Activated naive CD8-positive, alpha-beta T cell treated with anti-CD3 and anti-CD28 coated beads for 36 hours (primary cell): ENCODE measurements at places on chromosomes 12 and 14.

DNA sequence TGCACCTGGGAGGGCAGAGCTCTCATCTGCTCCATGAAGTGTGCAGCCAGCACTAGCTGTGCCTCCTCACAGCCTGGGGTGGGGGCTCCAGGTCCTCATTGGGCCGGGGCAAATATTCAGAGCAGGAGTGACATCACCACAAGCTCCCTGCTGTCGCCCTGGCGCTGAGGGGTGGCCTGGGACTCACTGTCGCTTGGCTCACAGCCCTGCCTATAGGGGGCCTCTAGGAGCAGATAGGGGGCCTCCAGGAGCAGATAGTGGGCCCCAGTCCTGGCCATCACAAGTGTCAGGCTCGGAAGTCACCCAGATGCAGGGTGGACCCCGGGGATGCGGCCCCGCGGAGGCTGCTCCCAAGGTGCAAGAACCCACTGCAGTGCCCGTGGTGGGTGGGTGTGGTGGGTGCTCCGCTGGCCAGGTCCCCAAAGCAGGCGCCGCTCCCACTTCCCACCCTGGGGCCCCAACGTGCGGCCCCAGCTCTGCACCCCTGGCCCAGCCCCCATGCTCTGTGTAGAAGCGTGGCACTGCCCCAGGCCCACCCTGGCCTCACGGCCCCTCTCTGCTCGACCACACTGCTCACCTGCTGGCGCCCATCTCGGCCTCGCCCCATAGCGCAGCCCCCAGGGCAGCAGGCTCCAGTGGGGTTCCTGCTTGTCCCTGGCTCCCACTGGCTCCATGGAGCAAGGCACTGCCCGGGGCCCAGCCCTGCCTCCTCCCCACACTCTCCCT, 18.0 kb downstream of the SYNJ2BP start:
- no peak overlapping the region for H3K27ac ChIP-seq
- H3K36me3 ChIP-seq = peaks cover 10% of the 10 kb centered on the region
- no peaks in the 10 kb centered on the region for H3K27me3 ChIP-seq
- DNase-seq = no peak

DNA sequence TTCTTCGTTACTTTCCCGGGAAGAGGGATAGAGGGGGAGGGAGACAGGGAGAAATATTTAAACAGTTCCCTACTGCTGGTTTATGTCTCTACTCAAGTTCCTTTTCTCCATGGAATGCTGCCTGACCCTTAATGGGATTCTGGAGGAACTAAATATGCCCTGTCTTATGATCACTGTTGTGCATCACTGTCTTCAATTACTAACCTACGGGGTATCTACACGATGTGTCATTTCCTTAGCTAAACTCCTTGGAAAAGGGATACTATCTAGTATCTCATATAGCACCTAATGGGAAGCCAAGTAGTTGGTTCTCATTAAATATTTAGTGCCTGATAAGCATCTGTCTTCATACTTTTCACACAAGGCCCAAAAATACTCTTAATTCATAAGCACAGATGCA, 37.5 kb upstream of the FBLN5 start:
- H3K4me1 ChIP-seq = peaks cover 13% of the 10 kb centered on the region
- peaks cover 28% of the 10 kb centered on the region for H3K36me3 ChIP-seq
- no peaks in the 10 kb centered on the region for H3K27me3 ChIP-seq
- H3K27ac ChIP-seq = no peak overlapping the region

GRCh38 chr12:49619286-49619685, 4.1 kb upstream of the PRPF40B start:
- H3K36me3 ChIP-seq = no peaks in the 10 kb centered on the region
- no peak overlapping the region for H3K27ac ChIP-seq
- peaks cover 44% of the 10 kb centered on the region for H3K27me3 ChIP-seq

DNA sequence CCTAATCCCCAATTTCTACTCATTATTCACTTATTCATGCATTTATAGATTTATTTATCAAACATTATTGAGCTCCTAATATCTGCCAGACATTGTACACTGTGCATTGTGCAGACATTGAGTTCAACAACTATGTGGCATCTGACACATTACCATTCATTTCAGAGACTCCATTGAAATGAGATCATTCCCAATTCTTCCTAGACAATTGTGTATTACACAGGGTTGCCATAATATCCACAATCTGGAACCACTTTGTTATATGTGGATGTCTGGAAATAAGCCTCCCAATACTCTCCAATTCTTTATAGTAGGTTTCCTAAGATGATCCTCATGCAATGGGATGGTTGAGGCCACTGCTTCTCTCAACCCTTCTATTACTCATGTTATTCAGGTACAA, 165.0 kb downstream of the OTOGL start:
- H3K36me3 ChIP-seq = no peaks in the 10 kb centered on the region
- H3K27me3 ChIP-seq = peaks cover 5% of the 10 kb centered on the region
- no peak overlapping the region for H3K27ac ChIP-seq
- H3K4me3 ChIP-seq = no peak overlapping the region
- DNase-seq = no peak

DNA sequence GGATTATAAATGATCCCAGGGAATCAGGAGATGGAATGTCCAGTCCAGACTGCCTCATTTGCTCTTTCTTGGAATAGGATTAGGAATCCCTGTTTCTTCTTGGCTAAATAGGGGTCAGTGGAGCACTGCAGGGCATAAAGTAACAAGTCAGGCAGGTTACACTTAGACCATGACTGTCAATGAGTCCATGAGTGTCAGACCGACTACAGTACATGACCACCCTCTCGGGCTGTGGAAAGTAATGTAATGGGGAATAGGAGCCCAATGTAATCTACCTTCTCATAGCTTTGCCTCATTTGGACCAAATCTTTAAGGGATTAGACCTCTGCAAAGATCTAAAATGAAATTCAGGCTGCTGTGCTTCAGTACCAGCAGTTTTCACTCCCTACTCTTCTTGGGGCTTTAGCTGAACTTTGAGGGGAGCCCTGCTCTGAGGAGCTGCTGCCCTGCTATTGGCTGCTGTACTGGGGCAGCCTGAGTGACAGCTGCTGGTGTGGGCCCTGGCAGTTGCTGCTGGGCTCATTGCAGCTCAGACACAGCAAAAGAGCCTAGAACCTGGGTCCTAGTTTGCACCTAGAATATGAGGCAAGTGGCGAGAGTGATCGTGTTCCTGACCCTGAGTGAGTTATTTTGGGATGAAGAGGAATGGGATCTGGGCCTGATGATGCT, 62.2 kb upstream of the OR4E1 start:
- H3K36me3 ChIP-seq = peaks cover 3% of the 10 kb centered on the region
- H3K4me1 ChIP-seq = peaks cover 8% of the 10 kb centered on the region
- peaks cover 51% of the 10 kb centered on the region for H3K27me3 ChIP-seq
- H3K4me3 ChIP-seq = peak overlapping the region; percentile 65

- peaks cover 2% of the 10 kb centered on the region for H3K4me1 ChIP-seq
- H3K27ac ChIP-seq = no peak overlapping the region
Observed at GRCh38 chr12:61823102-61823501, 437.1 kb upstream of the USP15 start.

DNA sequence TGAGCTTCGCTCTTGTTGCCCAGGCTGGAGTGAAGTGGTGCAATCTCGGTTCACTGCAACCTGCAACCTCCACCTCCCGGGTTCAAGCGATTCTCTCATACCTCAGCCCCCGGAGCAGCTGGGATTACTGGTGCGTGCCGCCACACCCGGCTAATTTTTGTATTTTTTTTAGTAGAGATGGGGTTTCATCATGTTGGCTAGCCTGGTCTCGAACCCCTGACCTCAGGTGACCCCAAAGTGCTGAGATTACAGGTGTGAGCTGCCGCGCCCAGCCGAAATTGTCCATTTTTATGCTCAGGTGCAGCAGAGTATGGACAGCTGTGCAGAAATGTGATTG, 19.2 kb upstream of the CYP46A1 start:
- H3K4me1 ChIP-seq = peaks cover 2% of the 10 kb centered on the region
- H3K27ac ChIP-seq = no peak overlapping the region
- H3K36me3 ChIP-seq = no peaks in the 10 kb centered on the region
- no peak for DNase-seq
- H3K27me3 ChIP-seq = peaks cover 33% of the 10 kb centered on the region
- H3K4me3 ChIP-seq = no peak overlapping the region

GRCh38 chr14:22614240-22614799, 16.2 kb downstream of the ABHD4 start:
- no peak for DNase-seq
- peaks cover 1% of the 10 kb centered on the region for H3K4me1 ChIP-seq
- H3K36me3 ChIP-seq = peaks cover 9% of the 10 kb centered on the region
- H3K27ac ChIP-seq = no peak overlapping the region
- no peak overlapping the region for H3K4me3 ChIP-seq

GRCh38 chr12:89162589-89163261, 189.6 kb downstream of the DUSP6 start:
- H3K27me3 ChIP-seq = peaks cover under 1% of the 10 kb centered on the region
- H3K27ac ChIP-seq = no peak overlapping the region
- peaks cover 5% of the 10 kb centered on the region for H3K4me1 ChIP-seq
- H3K36me3 ChIP-seq = peaks cover 1% of the 10 kb centered on the region
- peak; percentile 40 for DNase-seq

- peaks cover 17% of the 10 kb centered on the region for H3K36me3 ChIP-seq
- no peak overlapping the region for H3K4me3 ChIP-seq
- peak; percentile 62 for DNase-seq
- H3K27ac ChIP-seq = no peak overlapping the region
Observed at GRCh38 chr14:77862154-77862786, 62.4 kb downstream of the ADCK1 start.

GRCh38 chr12:120851444-120851843, 52.7 kb downstream of the SPPL3 start:
- DNase-seq = no peak
- peaks cover 68% of the 10 kb centered on the region for H3K4me1 ChIP-seq
- no peaks in the 10 kb centered on the region for H3K27me3 ChIP-seq
- no peak overlapping the region for H3K4me3 ChIP-seq
- H3K36me3 ChIP-seq = peaks cover 2% of the 10 kb centered on the region

- no peak overlapping the region for H3K4me3 ChIP-seq
- no peak overlapping the region for H3K27ac ChIP-seq
- no peak for DNase-seq
- no peaks in the 10 kb centered on the region for H3K36me3 ChIP-seq
- peaks cover 17% of the 10 kb centered on the region for H3K27me3 ChIP-seq
- peaks cover 3% of the 10 kb centered on the region for H3K4me1 ChIP-seq
Observed at GRCh38 chr12:108307006-108307405, 32.1 kb downstream of the CMKLR1 start.

GRCh38 chr14:89419973-89420482, 3.0 kb upstream of the FOXN3 start:
- no peak for DNase-seq
- peaks cover 36% of the 10 kb centered on the region for H3K36me3 ChIP-seq
- no peaks in the 10 kb centered on the region for H3K27me3 ChIP-seq

DNA sequence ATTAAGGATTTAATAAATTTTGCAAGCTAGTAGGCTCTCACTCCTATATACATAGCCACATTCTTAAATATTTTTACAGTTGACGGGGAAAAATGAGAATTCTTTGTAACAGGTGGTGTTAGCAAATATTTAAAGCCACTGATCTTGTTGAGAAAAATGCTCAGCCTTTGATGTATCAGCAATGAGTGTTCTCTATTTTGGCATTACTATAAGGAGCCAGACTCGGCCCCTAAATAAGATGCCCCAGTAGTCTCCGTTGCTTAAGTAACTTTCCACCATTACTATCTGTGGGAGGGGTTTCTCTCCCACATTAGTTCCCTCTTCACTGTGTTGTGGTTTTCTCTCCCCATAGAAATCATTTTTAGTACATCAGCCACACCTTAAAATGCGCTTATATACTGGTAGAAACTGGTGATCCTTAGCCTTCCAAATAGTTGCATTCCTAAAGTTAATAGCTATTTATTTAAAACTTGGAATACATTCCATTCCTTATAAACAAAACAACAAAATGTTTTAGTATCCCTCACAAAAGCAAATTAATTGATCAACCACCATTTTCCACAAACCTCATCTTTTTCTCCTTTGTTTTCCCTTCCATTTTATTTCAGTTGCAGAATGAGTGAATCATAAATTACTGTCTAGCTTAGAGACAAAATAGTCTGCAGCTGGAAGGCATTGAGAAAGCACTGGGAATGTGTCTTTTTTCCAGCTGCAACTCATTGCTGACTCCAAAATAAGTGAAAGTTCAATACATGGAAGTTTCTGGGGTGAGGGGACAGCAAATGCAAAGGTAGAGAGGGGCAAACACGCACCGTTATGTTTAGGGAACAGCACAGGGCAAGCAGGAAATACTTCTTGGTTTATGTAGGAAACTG, 84.7 kb upstream of the FERMT2 start:
- H3K4me1 ChIP-seq = peaks cover 13% of the 10 kb centered on the region
- H3K36me3 ChIP-seq = peaks cover 49% of the 10 kb centered on the region
- no peak overlapping the region for H3K27ac ChIP-seq
- no peaks in the 10 kb centered on the region for H3K27me3 ChIP-seq

GRCh38 chr14:89473989-89474388, 57.0 kb upstream of the FOXN3 start:
- peaks cover 36% of the 10 kb centered on the region for H3K36me3 ChIP-seq
- no peak overlapping the region for H3K27ac ChIP-seq
- peaks cover 34% of the 10 kb centered on the region for H3K4me1 ChIP-seq
- no peaks in the 10 kb centered on the region for H3K27me3 ChIP-seq
- DNase-seq = no peak
- H3K4me3 ChIP-seq = no peak overlapping the region

- no peaks in the 10 kb centered on the region for H3K4me1 ChIP-seq
- H3K4me3 ChIP-seq = no peak overlapping the region
- no peaks in the 10 kb centered on the region for H3K36me3 ChIP-seq
Observed at GRCh38 chr12:51895378-51896135, 7.7 kb downstream of the ANKRD33 start.

- no peaks in the 10 kb centered on the region for H3K4me1 ChIP-seq
- H3K27ac ChIP-seq = no peak overlapping the region
- H3K4me3 ChIP-seq = no peak overlapping the region
Observed at GRCh38 chr14:94677213-94677612, 65.0 kb downstream of the SERPINA3 start.

- H3K4me1 ChIP-seq = peaks cover 15% of the 10 kb centered on the region
- no peak for DNase-seq
- H3K36me3 ChIP-seq = no peaks in the 10 kb centered on the region
- H3K4me3 ChIP-seq = no peak overlapping the region
- peaks cover 32% of the 10 kb centered on the region for H3K27me3 ChIP-seq
- H3K27ac ChIP-seq = no peak overlapping the region
Observed at GRCh38 chr12:48187916-48188695, 4.7 kb downstream of the CCDC184 start.

DNA sequence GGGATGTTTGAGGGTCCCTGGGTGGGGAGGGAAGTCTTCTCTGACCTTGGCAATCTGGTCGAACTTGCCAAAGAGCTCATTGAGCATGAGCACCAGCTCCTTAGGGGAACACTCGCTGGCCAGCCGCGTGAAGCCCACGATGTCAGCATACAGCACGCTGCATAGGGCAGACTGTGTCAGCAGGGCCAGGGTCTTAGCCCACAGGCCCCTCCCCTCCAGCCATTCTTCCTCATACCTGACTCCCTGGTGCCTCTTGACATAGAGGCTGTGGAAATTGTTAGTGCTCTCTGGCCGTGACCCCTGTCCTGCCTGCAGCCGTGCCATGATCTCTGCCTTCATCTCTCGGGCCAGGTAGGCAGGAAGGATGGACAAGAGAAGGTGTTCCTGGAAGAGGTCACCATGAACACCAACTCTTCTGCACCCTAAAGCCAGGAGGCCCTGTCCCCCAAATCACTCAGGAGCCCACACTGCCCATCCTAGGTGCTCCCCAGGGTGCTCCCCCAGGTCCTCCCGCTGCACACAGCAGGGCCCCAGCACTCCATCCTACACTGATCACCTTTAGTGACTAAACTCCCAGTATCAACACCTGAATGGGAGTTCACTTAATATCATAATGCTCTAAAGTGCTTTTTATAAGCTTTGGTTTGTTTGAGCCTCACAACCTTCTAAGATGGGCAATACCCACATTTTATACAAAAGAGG, 3.7 kb downstream of the ADCY4 start:
- H3K4me3 ChIP-seq = no peak overlapping the region
- no peak for DNase-seq
- H3K4me1 ChIP-seq = peaks cover 28% of the 10 kb centered on the region
- H3K36me3 ChIP-seq = peaks cover under 1% of the 10 kb centered on the region
- H3K27me3 ChIP-seq = peaks cover 49% of the 10 kb centered on the region
